ENCODE measurements at places on chromosomes 3 and 15.

- no peak for DNase-seq
Measured at GRCh38 chr3:121659586-121659985, 1.1 kb downstream of the HCLS1 start.

DNA sequence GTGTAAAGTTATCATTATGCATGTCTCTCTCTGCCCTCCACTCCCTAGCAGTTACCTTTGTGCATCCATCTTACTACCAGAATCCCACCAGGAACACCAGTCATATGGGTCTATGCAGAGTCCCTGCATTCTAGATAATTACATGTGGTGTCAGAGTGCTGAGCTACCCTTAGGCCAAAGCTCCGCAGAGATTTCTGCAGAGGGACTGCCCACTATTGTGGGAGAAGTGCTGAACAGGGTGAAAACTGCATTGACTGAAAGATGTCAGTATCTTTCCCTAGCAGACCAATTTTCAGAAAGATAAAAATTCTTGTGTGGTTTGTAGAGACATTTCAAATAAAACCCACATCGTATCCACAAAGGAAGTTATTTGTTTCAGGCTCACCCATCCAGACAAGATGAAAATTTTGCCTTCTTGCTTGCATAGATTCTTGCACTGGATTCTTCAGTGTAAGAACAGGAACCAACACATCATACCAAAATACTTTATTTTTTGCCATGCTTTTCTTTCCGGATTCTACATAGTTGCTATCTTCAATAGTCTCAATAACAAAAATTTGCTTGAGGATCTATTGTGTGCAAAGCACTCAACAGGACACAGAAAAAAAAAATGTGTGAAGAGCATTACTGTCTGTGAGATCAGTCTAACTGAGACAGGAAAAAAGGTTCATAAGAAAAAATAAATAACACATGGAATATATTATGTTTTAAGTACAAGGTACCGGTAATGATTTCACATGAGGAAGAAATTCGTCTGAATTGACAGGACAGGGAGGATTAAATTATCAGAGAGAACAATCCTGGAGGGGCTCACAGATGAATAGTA, 32.0 kb upstream of the CCDC80 start:
- DNase-seq = peak; percentile 82

DNA sequence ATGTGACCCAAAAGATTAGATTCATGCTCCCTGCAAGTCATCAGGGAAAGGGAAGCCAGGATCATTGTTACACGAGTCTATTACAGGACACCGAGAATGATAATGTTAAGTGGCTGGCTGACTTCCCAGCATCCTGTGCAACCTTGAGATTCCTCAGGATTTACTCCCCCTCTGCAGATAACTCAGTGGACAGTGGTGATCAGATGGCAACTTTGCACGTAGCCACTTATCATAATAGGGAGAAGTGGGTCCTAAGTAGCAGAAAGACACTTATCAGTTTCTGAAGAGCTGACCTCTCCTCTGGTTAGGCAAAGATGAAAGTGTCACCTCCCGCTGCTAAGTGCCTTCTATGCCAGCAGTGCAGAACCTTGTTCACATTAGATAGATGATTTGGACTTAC, 6.7 kb upstream of the TMPRSS7 start:
- DNase-seq = no peak

DNA sequence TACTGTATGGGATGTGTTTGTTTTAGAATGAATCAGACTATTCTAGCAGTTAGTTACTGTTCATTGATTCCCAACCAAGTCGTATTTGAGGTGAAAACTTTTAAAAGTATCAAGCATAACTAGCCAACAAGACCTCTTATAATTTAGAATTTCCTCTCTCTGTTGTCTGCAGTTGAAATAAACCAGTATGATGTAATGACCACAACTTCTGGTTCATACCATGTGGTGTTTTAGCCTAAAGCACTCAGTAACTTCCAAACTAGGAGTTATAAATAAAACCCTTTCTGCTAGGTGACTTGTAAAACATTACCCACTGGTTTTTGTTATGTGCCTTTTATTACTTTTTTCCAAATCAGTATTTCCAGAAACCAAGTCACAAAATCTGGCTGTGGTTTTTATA, 19.8 kb upstream of the P2RY12 start:
- peak; percentile 2 for DNase-seq

DNA sequence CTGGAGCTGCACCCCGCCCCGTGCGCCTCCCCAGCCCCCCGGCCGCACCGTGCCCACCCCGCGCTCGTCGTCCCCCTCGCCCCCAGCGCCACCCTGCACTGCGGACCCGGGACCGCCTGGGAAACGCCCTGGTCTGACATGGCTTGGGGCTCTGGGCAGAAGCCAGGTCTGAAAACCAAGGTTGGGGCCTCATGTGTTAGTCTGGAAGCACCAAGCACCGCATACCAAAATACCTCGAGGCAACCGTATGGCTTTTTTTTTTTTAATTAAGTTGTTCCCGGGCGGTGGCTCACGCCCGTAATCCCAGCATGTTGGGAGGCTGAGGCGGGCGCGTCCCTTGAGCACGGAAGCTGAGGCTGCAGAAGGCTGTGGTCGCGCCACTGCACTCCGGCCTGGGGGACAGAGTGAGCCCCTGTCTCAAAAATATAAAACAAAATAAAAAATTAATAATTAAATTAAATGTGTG, 91.5 kb upstream of the CHD2 start:
- DNase-seq = no peak

- DNase-seq = no peak
Measured at GRCh38 chr15:62647843-62648505, 394.6 kb upstream of the TPM1 start.

DNA sequence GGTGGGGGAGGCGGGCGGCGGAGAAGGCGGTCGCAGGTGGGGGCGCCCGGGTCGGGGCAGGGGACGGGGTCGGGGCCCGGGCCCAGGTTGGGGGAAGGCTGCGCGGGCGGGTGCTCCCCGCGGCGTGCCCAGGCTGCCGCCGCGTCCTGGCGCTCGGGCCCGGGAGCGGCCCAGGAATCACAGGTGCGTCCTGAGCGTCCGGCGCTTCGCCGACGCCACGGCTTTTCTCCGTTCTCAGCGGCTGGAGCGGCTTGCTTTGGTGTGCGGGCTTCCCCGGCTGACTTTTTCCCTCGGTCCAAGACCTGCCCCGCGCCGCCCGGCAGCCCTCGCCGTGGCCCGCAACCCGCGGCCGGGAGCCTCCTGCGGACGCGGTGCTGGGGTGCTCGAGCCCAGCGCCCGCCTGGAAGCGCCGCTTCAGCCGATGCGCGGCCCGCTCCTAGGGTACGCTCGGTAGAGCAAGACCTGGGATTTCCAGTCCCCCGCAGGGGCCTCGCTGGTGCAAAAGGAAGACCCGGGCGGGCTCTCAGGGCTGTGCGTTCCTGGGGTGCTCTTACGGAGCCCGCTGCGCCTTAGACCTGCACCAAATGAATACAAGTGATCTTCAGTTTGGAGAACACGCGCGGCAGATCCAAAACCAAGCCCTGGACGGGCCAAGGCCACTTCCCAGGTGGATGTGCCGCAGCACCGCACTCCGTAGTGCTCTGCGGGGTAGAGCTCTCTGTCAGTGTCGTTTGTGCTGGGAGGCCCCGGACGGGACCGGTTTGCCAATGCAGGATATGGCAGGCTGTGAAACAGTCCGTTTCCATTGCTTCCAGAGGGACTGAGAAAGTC, 639 bp downstream of the NIPA1 start:
- DNase-seq = peak; percentile 22

GRCh38 chr15:39786447-39787056, 3.9 kb upstream of the FSIP1 start:
- peak; percentile 79 for DNase-seq

DNA sequence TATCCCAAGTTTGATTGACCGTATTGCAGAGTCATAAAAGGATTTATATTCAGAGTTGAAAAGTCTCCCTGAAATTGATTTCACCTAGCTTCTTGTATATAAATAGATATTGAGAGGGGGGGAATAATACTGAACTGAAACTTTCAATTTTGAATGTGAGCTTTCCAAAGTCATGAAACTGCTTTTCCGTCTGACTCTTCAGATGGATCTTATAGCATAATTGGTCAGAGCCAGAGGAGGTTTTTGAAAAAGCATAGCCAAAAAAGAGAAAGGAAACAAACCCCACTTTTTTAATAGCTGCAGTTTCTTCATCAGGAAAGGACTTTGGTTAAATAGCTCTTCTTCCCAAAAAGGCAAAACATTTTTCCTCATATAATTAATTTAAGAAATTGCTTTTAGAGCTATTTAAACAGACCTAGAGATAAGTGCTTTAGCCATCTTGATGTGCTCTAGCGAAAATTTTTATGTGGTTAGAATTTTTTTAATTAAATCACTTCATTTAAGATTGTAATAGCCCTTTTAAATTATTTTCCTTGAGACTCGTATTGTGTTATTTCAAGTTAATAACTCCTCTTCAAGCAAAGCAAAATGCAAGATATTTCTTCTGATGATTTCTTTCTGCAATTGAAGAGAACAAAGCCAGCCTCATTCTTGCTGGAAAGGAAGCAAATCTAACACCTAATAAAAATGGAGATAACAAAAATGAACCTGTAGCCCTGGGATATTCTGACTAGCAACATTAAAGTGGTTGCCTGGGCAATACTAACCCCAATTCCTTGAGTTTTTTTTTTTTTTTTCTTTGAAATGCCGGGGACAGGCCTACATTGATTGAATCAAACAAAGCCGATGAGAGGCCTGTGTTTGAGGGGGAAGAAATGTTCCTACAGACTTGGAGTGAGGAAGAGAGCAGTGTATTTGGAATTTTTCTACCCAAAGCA, 173.6 kb downstream of the PTPRG start:
- DNase-seq = no peak

GRCh38 chr3:63364495-63364894, 86.4 kb downstream of the SYNPR start:
- peak; percentile 27 for DNase-seq

GRCh38 chr3:26915208-26915607, 292.6 kb downstream of the LRRC3B start:
- DNase-seq = peak; percentile 7

GRCh38 chr3:197027151-197027895, 2.3 kb downstream of the MELTF start:
- DNase-seq = no peak

GRCh38 chr3:194672876-194673275, 885 bp upstream of the LSG1 start:
- DNase-seq = no peak

DNA sequence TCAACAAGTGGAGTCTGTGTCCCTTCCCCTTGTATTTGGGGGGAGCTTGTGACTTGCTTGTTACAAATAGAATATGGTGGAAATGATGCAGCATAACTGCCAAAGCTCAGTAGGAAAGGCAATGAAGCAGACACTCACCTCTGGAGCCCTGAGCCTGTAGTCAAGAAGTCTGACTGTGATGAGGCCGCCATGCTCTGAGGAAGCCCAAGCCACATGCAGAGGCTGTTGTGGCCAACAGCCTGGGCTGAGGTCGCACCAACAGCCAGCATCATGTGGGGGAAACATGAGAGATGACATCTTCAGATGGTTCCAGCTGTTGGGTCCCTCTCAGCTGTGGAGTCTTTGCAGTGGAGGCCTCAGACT, 161.4 kb downstream of the CHSY1 start:
- DNase-seq = no peak

- no peak for DNase-seq
Measured at GRCh38 chr3:73080216-73080966, 18.9 kb downstream of the EBLN2 start.

GRCh38 chr3:128679338-128679737, 28.7 kb upstream of the RPN1 start:
- peak; percentile 53 for DNase-seq

DNA sequence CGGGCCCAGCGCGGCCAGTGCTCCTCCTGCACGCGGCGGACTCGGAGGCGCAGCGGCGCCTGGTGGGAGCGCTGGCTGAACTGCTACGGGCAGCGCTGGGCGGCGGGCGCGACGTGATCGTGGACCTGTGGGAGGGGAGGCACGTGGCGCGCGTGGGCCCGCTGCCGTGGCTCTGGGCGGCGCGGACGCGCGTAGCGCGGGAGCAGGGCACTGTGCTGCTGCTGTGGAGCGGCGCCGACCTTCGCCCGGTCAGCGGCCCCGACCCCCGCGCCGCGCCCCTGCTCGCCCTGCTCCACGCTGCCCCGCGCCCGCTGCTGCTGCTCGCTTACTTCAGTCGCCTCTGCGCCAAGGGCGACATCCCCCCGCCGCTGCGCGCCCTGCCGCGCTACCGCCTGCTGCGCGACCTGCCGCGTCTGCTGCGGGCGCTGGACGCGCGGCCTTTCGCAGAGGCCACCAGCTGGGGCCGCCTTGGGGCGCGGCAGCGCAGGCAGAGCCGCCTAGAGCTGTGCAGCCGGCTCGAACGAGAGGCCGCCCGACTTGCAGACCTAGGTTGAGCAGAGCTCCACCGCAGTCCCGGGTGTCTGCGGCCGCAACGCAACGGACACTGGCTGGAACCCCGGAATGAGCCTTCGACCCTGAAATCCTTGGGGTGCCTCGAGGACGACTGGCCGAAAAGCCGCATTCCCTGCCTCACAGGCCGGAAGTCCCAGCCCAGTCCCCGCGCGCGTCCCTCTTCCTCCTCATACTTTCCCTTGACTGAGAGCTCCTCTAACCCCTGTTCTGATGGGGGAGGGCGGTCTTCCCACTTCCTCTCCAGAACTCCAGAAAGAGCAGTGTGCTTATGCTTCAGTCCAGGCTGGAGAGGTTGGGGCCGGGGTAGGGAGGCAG, 1.4 kb upstream of the IL17RC start:
- DNase-seq = peak; percentile 87

DNA sequence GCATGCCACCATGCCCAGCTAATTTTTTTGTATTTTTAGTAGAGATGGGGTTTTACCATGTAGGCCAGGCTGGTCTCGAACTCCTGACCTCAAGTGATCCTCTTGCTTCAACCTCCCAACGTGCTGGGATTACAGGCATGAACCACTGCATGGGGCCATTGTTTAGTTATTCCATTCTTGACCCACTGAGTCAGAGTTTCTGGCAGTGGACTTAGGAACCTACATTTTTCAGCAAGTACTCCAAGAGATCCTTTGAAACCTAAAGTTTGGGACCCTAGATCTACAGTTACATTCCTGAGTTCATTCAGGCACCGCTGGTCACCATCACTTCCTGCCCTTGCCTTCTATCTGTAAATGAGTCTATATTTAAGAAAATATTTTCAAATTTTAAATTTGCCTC, 1.4 kb upstream of the TNFSF10 start:
- DNase-seq = no peak

GRCh38 chr15:52348056-52348745, 52.6 kb upstream of the MYO5C start:
- DNase-seq = no peak

DNA sequence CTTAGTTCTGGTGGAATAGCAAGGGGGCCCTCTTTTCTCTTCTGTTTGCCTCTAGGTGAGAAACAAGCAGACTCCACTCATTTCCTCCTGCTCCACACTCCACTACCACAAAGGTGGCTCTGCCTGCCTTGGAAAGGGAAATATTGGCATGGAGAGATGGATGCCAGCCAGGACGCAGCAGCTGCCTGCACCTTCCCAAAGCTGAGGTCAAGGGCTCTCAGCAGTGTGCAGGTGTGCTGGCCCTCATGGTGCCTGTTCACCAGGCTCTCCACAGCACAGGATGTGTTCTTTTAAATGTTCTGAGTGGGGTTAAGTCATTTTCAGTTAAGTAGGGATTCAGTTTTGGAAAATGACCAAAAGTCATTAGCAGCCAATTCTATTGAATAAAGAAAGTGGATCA, 211.2 kb upstream of the STRIT1 start:
- no peak for DNase-seq

GRCh38 chr3:61946570-61947324, 385.4 kb downstream of the PTPRG start:
- no peak for DNase-seq

GRCh38 chr3:69370156-69370883, 15.6 kb downstream of the FRMD4B start:
- no peak for DNase-seq
